ENCODE measurements at places on chromosomes 16 and 17.

GRCh38 chr16:66197668-66198278, 168.7 kb upstream of the CDH5 start:
- DNase-seq = no peak

- no peak for DNase-seq
Measured at GRCh38 chr17:76735586-76736348, 1.4 kb downstream of the SRSF2 start.

DNA sequence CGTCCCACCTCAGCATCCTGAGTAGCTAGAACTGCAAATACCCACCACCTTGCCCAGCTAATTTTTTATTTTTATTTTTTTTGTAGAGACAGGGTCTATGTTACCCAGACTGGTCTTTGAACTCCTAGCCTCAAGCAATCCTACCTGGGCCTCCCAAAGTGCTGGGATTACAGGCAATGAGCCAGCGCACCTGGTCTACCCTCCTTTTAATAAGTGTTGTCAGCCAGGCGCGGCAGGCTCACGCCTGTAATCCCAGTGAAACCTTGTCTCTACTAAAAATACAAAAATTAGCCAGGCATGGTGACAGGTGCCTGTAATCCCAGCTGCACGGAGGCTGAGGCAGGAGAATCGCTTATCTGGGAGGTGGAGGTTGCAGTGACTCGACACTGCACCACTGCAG, 19.3 kb downstream of the RFFL start:
- no peak for DNase-seq

DNA sequence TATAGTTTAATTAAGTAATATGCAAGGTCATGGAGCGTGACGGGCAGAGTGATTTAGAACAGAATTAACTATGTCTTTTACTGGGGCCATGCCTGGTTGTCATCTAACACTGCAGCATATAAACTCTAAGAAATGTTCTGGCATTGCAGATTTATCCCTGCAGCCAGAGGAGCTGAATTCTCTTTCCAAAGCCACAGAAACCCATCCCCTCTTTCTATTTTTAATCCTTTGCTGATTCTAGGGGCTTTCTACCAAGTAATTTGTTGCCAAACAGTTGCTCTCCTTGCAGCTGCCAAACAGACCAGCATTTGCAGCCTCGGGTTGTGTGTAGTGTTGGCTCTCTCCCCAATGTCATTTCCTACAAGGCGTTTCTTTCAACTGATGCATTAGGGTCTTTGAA, 243.2 kb upstream of the MON1B start:
- DNase-seq = no peak

- DNase-seq = no peak
Measured at GRCh38 chr16:66161942-66162341, 204.5 kb upstream of the CDH5 start.

DNA sequence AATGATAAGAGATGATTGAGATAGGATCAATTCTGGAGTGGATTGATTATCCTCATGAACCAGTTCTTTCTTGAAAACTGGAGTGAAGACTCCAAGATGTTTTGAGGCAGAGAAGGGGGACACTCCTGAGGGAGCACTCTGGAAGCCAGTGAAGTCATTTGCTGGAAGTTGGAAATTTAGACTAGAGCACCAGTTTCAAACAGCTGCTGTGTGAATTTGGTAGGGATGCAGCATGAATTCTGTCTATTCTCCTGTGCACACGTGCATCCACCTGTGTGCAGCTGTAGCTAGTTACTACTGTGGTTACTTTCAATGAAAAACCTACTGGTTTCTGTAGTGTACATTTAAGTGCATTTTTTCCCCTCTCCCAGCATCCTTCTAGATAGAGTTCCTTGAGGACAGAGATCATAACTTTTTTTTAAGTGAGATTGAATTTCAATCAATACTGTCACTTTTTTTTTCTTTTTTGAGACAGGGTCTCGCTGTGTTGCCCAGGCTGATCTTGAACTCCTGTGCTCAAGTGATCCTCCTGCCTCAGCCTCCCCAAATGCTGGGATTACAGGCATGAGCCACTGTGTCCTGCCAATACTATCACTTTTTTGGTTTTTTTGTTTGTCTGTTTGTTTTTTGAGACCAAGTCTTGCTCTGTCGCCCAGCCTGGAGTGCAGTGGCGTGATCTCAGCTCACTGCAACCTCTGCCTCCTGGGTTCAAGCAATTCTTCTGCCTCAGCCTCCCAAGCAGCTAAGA, 65.9 kb downstream of the TUBD1 start:
- no peak for DNase-seq

Data from NCI-H2107 (cell line).